Stimulated activated CD8-positive, alpha-beta memory T cell treated with anti-CD3 and anti-CD28 coated beads, Interleukin-2, amount 100 ng/mL, for 48 hours (primary cell): ENCODE measurements at places on chromosomes 5 and 9.

DNA sequence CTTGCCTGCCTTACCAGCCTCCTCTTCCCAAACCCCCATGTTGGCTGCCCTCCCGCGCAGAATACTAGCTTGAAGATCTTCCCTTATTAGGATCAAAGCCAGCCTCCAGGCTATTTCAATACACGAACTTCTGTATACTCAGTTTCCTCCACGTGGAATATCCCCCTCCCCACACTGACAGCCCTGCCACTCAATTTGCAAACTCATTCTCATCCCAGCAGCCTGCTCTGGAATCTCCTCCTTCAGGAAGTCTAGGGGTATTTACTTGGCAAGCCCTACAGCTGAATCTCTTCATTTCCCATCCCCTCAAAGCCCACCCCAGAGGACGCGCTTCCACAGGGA lies 157.0 kb upstream of the SMIM23 start:
- no peak for DNase-seq

- DNase-seq, result no peak
Observed at GRCh38 chr5:61738446-61738845, 406.4 kb downstream of the ZSWIM6 start.

- no peak for DNase-seq
Observed at GRCh38 chr5:168819004-168819621, 239.9 kb upstream of the PANK3 start.

DNA sequence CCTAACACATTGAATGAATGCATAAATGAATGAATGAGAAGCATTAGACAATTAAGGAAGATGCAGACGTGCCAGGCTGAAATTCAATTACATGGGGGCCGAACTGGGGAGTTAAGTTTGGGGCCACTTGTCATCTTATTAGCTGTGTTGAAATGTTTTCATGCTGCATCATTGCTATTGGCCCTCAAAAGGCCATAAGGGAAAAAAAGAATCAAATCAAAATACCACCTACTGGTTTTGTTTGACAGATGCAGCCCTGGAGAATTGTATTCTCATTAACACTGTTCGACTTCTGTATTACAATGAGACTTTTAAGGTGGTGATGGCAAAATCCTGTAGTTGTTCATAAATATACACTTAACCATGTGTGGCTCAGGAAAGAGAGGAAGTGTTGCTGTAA lies 38.4 kb downstream of the UBE2QL1 start:
- DNase-seq, result no peak

DNA sequence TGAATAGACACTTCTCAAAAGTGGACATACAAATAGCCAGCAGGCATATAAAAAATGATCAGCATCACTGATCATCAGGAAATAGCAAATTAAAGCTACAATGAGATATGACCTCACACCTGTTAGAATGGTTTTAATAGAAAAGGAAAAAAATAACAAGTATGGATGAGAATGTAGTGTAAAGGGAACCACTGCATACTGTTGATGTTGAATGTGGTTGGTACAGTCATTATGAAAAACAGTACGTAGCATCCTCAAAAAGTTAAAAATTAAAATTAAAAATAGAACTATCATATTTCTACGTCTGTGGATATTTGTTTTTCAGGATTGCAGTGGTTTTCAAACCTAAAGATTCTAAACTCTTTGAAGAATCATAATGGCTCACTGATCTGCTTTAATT lies 215.1 kb upstream of the NREP start:
- no peak for DNase-seq

GRCh38 chr5:149279661-149280060 lies 8.0 kb downstream of the AFAP1L1 start:
- DNase-seq, result no peak

- DNase-seq, result no peak
Observed at GRCh38 chr5:76471987-76472334, 68.9 kb downstream of the IQGAP2 start.

GRCh38 chr5:82561797-82562196 lies 283.6 kb upstream of the RPS23 start:
- no peak for DNase-seq

DNA sequence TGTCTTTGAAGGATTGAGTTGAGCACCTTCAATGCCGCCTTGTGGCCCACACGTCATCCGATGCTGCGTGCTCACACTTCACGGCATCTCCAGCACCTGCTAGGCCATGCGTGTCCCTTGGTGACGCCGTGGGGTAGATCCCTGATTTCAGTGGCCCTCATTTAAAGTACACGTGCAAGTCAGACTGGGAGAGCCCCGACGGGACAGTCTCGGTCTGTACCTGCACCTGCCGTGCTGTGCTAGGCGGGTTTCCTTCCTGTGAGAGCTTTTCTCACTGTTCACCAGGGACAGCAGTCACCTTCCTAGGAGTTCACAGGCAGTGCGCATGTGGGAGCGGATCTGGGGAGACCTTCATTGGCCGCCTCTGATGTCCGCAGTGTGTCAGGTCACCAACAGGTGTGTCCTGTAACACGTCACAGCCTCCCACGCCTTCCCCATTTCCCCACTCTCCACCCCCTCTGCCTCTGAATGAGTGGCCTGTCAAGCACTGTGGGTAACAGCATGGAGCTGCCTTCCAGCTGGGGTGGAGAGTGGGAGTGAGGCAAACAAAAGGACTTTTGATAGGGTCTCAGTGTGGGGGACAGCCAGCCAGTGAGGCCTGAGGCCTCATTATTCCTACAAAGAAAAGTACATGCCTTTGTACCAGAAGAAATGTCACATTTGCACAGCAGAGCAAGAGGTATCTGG lies 236.4 kb downstream of the FANCC start:
- DNase-seq, result no peak

- no peak for DNase-seq
Observed at GRCh38 chr9:2469681-2470221, 151.8 kb upstream of the VLDLR start.

DNA sequence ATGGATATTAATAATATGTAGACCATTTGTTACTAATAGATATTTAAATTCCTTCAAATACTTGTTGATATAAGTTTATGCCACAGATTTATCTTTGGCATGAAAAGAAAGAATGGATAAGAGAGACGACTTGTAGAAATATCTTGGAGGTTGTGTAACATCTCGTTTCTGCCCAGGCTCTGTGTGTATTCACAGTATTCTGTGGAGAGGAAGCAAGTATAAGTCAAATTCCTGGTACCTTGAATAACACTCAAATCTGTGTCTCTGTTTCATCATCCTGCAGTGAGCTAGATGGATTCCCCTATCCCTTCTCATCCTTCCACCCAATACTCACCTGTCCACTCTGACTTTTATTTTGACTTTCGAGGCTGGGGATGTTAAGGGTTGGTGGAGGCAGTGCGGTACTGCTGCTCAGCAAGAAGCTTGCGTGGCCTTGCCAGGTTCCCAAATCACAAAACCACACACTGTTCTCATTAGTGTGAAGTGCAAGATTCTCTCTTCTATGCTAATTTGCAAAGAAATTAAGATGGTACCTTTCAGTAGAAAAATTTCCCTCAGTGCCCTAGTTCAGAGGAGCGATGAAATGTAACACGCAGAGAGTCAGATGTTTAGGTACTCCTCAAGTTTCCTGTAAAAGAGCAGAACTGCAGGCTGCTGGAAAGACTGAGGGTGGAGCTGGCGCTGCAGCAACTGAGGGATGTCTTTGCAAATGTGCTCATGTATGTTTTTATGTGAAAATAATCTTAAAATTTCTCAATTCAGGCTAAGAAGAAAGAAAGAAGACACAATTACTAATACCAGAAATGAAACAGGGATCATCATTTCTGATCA lies 42.6 kb upstream of the ANKRD18A start:
- no peak for DNase-seq

- DNase-seq, result no peak
Observed at GRCh38 chr9:99029083-99029645, 75.7 kb upstream of the TGFBR1 start.

- no peak for DNase-seq
Observed at GRCh38 chr5:1804001-1804690, 2.9 kb downstream of the NDUFS6 start.

- no peak for DNase-seq
Observed at GRCh38 chr5:61320860-61321259, 11.2 kb upstream of the ZSWIM6 start.

- DNase-seq, result no peak
Observed at GRCh38 chr5:108930107-108930506, 182.4 kb downstream of the FER start.
